ENCODE measurements at places on chromosomes 13 and 19. TPM values are rescaled to one million over a fixed set of nuclear protein-coding genes. Genes with fewer than 3 reads are reported as not detected.

DNA sequence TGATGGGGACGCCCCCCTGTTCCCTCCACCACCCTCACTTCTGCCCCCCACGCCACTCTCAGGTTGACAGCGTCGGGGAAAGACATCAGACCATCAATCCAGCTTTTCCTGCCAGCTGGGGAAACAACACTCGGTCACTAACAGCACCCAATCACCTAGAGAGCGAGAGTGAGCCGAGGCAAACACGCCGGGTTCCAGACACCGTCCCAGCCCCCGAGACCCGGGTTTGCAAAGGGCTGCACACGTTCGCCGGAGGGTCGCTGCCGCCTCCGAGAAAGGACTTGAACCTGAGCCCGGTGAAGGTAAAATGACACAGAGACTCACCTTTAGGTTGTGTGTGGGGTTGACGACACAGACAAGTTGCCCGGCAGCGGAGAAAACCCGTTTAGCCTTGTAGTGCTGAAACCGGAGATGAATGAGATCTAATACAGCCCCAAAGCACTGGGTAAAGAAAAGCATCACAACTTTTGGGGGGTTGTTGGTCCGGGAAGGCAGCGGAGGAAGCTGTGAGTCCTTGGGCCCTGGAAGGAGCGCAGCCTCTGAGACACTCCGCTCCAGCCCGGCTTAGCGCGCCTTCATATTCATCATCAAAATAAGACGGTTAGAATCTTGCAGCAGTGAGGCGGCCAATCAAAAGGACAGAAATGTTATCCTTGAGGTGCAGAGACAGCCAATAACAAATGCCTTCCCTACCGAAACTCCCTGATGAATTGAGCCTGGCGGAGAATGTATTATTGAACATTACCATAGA is at the start of gene SIAH3:
Gene SIAH3, minus strand, starts transcription at position 583 of the 751 bp plus-strand sequence. Its CDS starts 124 bp downstream, at position 459.
- H3K36me3 ChIP-seq = no peaks in the 10 kb centered on the region
- H3K4me1 ChIP-seq = no peaks in the 10 kb centered on the region
- no peak within 1 kb of the TSS for H3K27ac ChIP-seq
- peaks cover 10% of the 10 kb centered on the region for H3K27me3 ChIP-seq
- no peak for DNase-seq
- peak within 1 kb of the TSS; percentile 35 for H3K4me3 ChIP-seq

DNA sequence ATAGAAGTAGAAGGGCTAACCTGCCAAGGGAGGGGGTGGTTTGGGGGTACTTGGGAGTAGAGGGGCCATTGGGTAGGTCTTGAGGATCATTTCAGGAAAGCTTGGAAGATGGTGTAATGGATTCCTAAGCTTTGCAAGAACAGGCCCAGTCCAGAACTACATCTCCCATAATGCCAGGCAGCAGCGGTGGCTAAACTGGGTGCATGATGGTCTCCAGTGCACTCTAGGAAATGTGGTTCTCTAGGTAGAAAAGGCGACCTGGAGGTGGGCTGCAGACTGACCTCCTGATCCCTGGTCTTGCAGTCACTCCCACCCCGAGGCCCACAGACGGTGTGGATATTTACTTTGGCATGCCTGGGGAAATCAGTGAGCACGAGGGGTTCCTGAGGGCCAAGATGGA is 3.8 kb downstream of the APLP1 start:
- H3K4me1 ChIP-seq = peaks cover 9% of the 10 kb centered on the region
- H3K27me3 ChIP-seq = no peaks in the 10 kb centered on the region
- H3K27ac ChIP-seq = no peak overlapping the region
- no peak for DNase-seq

TNFSF13B gene
- 1.4 TPM for total RNA-seq

DNA sequence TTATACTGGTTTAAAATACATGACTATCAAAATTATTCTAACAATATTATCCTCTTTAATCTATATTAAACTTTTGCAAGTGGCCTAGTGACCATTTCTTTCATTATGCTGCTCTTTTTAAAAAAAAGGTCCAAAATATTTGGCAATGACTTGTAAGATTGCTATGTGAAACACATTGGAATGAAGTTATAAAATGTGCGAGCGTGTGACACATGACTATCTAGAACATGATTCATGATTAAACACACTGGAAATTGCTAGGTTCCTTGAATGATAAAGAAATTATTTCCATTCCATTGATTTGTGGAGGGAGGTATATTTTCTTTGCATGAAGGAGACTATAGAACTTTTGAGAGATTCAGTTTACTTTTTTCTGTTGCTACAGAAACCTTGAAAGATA is 739.1 kb downstream of the DIAPH3 start:
- no peak overlapping the region for H3K4me3 ChIP-seq
- no peak for DNase-seq
- no peaks in the 10 kb centered on the region for H3K4me1 ChIP-seq
- H3K27ac ChIP-seq = no peak overlapping the region
- no peaks in the 10 kb centered on the region for H3K36me3 ChIP-seq

DNA sequence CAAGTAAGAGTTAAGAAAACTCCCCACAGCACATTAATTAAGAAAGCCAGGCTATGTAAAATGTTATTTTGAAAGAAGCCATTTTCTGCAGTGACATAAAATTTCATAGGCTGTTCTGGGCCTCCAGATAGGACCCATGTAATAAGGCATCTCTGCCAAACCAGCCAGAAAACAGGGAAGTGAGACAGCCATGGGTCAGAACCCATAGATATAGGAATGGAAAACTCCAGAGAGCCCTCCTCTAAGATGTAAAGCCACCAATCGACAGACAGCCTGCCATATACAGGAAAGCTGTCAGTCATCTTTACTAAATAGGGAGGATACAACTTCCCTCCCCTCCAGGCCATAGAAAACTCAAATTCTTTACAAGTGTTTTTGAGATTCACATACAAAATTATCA is 493.3 kb downstream of the COG6 start:
- no peaks in the 10 kb centered on the region for H3K4me1 ChIP-seq
- H3K27me3 ChIP-seq = no peaks in the 10 kb centered on the region
- no peaks in the 10 kb centered on the region for H3K36me3 ChIP-seq

GRCh38 chr13:42101821-42102585 is 53.6 kb downstream of the DGKH start:
- no peaks in the 10 kb centered on the region for H3K4me1 ChIP-seq
- no peak overlapping the region for H3K27ac ChIP-seq
- no peaks in the 10 kb centered on the region for H3K36me3 ChIP-seq
- DNase-seq = no peak
- H3K4me3 ChIP-seq = no peak overlapping the region
- H3K27me3 ChIP-seq = no peaks in the 10 kb centered on the region

TLE6 gene
- 4.0 TPM for total RNA-seq

C13orf42 gene
- total RNA-seq = not detected

ZNF729 gene
- total RNA-seq = not detected

Measured in Panc1 (cell line).